ENCODE measurements at places on chromosomes 11 and 22.

DNA sequence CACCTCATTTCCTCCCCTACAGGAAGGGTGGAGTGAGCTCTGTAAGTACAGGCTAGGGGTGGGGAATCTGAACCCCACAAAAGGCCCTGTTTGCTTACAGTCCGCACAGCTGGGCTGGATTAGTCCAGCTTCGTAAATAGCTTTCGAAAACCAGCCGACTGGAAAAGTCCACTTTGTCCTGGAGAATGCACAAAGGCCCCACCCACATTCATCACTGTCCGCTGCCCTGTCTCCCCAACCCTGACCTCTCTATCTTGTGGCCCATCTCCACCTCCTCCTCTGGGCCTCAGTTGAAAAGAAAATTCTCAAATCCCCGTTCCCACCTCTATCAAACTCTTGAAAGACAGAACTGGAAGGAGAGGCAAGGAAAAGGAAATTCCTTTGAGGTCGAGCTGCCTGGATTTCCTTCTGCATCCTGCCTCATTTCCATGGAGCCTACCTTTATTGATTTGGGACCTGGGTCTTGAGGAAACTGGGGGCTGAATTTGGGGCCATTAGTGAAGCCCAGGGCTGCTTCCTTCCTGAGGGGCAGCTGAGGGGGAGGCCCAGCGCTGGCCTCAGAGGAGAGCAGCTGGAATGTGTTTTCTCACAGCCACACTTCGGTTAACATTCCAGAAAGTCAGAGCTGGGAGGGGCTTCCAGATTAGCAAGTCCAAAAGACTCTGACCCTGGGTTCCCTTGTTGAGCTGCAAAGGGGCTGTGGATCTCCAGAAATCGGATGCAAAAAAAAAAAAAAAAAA is 147.6 kb downstream of the FBXO7 start:
- peak; percentile 77 for DNase-seq

- no peak for DNase-seq
These were observed 5.5 kb downstream of the CATSPER1 start for GRCh38 chr11:66020618-66021357.

- DNase-seq = no peak
These were observed 829.7 kb upstream of the FAT3 start for GRCh38 chr11:91394727-91395414.

GRCh38 chr11:65900125-65900898 is at the start of gene FOSL1:
Gene FOSL1, minus strand, starts transcription at chr11:65900388. Its CDS starts 49 bp downstream, at chr11:65900339.
- DNase-seq = peak; percentile 79

DNA sequence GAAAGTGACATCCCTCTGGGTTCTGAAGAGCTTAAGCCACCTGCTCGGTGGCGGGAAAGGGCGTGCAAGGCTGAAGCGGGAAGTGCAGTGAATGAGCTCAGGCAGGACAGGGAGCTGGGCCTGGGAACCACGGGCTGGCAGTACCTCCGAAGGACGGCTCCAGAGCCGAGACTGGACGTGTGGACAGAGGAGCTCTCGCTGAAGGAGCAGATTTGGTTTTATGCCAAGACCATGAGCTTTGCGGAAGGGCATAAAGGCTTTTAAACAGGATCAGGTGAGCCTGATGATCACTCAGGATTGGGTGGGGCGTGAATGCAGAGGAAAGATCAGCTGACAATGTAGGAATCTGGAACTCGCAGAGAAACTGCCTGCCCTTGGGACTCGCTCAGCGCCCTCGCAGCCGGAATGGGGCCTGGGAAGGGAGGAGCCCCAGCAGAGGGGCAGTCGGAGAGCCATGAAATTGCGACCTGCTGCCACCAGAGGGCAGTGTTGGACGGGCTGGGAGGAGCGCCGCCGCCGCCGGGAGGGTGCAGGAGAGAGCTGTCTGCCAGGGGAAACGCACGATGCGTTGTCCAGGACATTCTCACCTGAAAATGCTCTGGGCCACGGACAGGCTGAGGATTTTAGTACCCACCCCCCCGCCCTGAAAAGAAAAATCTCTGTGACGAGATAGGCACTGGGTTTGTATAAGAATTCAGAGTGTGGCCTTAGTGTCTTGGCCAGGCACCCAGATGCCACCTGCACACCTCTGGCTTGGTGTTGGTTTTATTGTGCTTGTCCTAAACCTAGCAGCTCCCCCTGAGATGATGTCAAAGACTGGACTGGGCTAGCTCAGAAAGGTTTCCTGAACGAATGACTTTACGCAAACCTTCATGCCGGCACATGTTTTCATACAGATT is 324.4 kb downstream of the NTM start:
- peak; percentile 93 for DNase-seq

DNA sequence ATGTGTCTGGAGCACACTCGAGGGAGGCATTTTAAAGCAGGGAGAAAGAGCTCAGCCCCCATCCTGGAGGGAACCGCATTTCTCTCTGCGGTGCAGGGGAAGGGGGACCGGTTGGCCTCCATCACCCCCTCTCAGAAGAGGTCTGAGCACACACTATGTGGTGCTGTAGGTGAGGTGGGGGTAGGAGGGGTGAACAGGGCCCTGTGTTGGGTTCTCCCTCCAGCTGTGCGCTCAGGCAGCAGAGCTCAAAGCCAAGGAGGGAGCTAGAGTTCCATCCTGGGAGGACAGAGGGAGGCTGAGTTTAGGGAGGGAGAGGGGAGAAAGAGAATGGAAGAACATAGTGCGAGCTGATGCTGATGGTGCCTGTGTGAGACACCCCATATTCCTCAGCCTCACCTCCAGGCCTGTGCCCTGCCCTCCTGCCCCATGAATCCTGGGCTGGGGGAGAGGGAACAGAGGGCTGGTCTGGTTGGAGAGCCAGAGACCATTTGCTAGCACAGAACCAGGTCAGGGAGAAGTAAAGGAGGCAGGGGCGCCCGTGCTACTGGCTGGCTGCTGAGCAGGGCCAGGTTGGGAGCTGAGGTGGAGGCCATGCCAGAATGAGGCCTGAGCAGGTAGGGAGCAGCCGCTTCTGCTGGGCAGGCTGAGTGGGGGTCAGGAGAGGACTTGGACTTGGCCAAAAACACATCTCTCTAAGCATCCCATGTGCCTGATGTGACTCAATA is 43.7 kb downstream of the ALX4 start:
- no peak for DNase-seq

GRCh38 chr11:33692541-33692940 is 8.1 kb downstream of the C11orf91 start:
- DNase-seq = no peak

DNA sequence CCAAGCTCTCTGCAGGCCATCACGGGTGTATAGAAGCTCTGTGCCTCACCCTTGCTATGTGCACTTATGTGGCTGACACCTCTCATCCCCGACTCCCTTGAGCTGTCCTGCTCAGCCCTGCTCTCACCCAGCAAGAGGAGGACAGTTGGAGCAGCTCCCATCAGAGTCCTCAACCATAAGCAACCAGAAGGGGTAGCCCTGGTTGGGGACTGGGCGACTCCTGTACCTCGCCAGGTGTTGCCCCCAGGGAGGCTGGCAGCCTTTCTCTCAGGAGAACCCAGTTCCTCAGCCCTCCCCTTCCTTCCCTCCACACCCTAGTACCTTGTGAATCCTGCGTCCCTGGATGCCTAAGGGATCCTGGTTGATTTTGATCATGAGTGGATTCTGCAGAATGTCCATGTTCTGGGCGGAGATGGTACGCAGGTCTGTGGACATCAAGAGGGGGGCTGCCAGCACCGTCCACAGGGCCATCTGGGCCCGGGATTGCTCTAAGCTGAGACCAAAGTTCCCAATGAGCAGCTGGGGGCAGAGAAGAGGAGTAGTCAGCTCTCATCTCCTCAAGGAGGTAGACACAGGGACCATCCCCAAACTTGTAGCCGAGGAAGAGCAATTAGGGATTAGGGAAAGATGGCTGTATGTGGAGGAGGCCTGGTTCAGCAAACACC is 8.0 kb downstream of the NAGA start:
- DNase-seq = peak; percentile 20

GRCh38 chr22:17115236-17115635 is 5.9 kb downstream of the TMEM121B start:
- DNase-seq = no peak

GRCh38 chr22:44211946-44212930 is 31.5 kb downstream of the PARVG start:
- peak; percentile 34 for DNase-seq

- DNase-seq = no peak
These were observed 16.3 kb downstream of the SPTY2D1 start for GRCh38 chr11:18617688-18618341.

DNA sequence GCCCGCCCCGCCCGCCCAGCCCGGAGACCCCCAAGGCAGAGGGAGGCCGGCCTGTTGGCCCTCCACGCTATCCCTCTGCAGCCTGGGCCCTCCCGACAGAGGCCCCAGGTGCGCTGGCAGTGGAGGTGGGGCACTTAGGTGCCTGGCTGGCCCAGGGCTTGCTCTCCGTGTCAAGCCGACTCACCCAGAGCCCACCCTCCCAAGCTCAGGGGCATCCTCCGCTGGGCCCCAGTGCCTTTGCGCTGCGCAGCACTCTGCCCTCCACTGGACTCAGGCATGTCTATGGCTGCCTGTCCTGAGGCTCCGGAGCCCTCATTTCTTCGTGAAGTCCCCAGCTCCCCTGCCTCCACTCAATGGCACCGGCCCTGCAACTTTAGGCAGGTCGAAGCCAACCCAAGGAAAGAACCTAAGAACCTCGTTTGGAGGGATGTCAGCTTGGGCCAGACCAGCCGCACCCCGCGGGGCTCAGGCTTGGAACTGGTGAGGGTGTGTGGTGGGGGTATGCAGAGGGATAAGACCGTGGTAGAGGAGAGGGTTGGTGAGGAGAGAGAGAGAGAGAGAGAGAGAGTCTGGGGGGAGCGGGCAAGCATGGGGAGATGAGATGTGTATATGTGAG is 6.1 kb downstream of the SMIM45 start:
- no peak for DNase-seq

DNA sequence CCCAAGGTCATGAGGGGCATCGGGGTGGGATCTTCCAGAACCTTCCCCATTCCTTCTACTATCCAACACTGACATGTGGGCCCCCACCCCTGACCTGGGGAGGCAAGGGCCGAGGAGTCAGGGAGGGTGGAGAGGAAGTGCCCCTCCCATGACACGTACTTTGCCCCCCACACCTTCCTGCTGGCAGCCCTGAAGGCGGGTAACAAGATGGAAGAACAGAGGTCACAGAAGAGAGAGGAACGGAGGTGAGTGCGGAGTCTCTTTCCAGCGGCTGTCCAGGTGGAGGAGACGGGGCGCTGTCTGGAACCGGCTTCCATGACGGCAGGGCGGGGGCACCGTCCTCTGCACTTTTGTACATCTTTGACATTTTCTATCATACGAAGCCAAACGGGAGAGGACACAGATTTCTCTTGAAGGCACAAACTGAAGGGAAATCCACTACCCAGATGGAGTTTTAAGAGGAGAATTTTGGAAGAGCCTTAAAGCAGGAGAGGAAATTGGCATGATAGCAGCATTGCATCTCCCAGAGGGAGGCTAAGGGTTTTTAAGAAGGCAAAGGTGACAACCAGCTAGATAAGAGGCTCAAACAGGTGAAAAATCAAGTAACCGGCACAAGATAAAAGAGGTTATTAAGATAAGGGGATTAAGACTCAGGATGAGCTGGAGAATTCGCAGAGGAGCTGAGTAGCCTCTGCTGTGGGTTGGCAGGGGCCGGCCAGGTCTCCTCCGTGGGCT is 16.7 kb downstream of the OSBPL5 start:
- no peak for DNase-seq

- DNase-seq = peak; percentile 27
These were observed 113.8 kb upstream of the PITPNB start for GRCh38 chr22:28032861-28033260.

DNA sequence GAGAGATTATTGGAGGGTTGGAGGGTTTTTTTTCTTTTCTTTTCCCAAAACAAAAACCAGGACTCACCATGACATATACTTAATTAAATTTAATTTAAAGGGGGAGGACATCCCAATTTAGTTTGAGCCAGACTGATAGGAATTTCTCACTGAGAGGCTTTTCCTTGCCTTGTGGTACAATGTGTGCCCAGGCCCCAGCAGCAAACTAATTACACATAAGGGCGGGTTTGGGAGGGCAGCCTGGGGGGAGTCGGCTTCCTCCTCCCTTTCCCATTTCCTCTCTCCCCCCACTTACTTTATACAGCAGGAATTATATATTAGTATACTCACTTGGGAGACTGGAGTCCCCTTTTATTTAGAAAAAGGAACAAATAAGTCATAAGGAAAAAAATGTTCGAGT is 2.9 kb downstream of the TEAD1 start:
- DNase-seq = no peak
